ENCODE measurements at places on chromosomes 6 and 20. TPM values are rescaled to one million over a fixed set of nuclear protein-coding genes. Genes with fewer than 3 reads are reported as not detected.

Gene SLC32A1
- not detected for total RNA-seq

Gene SIRPA
- total RNA-seq = 37.2 TPM

Gene SLC17A1
- not detected for total RNA-seq

Gene LY6G5C
- total RNA-seq = 7.9 TPM

Gene MLN
- total RNA-seq = not detected

Gene RBM24
- 0.68 TPM for total RNA-seq

Gene RAB32
- total RNA-seq = 39.3 TPM

- no peak for DNase-seq
Observed at GRCh38 chr6:24283043-24283985, 74.5 kb downstream of the DCDC2 start.

DNA sequence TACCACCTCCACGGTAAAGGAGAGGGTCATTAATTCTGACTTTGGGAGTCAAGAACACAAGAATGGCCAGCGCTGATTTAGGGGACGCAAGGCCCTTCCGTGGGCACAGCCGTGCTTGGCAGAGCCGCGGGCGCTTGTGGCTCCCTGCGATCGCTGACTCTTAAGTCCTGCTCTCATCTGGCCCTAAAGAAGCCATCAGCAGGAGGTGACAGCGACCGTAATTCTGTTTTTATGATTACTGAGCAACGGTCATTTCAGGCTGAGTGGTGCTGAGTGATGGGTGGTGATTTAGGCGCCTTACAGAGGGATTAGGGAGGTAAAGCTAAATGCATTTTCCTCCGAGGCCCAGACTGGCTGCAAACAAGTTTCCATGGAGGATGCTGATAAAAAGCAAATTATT, 364.6 kb upstream of the SULF2 start:
- DNase-seq = no peak

- DNase-seq = no peak
Observed at GRCh38 chr20:32495949-32496348, 89.2 kb downstream of the NOL4L start.

DNA sequence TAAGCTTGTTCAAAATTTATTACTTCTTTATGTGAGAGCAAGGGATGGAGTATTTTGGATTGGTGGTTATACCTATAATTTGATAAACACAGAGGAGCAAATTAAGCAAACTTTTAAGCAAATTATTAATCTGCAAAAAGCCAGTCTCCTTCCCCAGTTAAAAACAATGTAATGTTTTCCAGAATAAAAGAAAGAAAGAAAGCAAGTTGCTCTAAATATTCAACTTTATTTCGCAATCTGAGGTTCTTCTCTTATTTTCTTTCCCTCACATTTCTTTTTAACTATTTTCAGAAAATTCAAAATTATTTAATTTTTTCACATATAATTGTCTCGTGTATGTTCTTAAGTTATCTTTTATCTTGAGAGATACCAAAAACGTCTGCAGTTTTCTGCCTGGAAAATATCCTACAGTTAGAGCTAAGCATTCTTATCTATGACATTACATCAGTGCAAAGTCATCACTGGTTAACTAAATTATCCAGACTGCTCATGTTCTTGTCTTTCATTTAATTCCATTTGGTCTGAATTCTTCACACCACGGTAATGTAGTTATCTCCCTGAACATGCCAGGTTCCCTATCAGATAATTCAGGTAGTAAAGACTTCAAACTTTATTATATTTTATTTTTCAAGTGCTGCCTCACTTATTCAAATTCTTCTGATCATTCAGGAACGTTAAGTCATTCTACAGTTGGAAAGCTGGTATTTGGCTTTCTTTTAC, 3.3 kb upstream of the CNKSR3 start:
- DNase-seq = no peak

DNA sequence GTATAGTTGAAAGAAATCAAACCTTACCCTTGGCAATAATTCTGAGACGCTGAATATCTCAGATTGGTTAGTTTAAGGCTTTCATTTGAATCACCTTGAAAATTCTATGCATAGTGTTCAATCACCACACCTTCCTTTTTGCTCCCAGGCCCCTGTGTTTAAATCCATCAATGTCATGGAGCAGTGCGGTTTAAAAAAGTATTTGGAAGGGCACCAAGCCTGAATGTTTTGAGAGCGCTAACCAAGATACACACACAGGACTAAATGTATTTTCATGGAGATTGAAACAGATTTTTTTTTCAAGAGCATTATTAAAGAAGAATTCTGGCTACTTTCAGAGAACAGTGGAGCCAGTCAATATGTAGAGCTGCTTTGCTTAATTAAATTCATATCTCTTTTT, 195.7 kb downstream of the CENPW start:
- DNase-seq = no peak

GRCh38 chr6:31826793-31827285, 699 bp upstream of the HSPA1B start:
- peak; percentile 90 for DNase-seq

GRCh38 chr6:124099520-124099919, 295.9 kb downstream of the NKAIN2 start:
- DNase-seq = no peak

DNA sequence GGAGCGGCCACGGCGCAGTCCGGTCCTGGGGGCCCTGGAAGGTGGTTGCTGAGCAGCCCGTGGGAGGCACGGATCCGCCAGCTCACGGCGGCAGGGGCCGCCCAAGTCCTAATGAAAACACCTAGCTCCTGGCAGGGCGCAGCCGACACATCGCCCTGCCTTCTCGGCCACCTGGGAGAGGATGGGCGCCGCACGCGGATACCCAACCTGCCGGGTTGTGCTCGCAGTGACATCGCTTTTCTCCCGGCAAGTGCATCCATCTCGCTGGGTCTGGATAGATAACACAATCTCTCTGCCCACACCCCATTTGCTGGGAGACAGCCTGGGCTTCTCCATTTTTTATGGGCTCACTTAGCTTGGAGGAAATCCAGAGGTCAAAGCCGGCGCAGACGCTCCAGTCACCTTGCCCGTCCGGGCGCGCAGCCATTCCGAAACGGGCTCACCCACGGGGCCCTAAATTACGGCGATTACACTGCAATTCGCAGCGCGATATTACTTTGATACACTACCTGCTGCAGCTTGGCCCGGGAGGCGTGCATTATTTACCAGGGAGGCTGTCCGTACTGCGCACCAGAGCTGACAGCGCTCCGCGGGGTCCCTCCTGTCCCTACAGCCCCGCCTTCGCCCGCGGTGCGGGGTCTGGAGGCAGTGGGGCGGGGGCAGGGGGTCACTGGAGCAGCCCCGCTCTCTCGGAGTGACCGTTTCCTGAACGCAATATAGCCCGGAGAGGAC, 36.2 kb upstream of the CCDC167 start:
- DNase-seq = no peak

- no peak for DNase-seq
Observed at GRCh38 chr6:95959261-95959660, 56.5 kb upstream of the FUT9 start.

All from spleen (tissue), 13 donors.